ENCODE measurements at places on chromosomes 4 and X.

DNA sequence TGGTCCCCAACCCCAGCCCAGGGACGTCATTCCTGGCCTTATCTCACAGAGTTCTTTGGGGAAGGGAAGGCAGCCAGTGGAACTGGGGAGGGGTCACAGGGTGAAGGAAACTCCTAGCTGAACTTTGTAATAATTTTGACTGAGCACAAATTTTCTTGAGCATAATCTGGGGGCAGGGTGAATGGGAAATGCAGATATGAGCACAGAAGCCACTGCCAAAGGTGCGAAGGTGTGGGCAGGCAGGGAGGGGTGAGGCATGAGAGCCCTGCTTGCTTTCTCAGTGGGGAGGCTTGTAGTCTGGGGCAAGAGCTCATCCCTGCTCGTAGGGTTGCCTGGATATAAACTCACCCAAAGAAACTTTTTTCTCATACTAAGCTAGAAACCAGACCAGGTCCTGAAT is 34.9 kb downstream of the MGAT4D start:
- DNase-seq, result no peak

GRCh38 chrX:69615342-69615741 is 571 bp upstream of the EDA start:
- no peak for DNase-seq

GRCh38 chr4:189050643-189051042 is 890.0 kb upstream of the FRG1 start:
- no peak for DNase-seq

DNA sequence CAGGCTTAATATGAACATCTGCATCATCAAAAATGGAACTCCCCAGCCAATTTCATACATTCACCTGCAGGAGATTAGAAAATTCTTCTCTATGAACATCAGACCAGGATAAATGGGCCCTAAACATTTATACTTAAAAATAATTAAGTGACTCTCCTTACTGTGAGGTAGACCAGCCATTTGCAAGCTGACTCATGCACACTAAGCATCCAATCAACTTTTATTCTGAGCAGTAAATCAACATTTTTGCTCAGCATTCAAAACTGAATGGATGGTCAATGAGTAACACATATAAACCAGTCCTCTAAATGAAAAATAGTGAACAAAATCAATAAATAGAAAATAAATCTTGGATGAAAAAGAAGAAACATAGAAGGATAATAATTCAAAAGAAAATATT is 19.9 kb upstream of the PCDH10 start:
- DNase-seq, result no peak

- DNase-seq, result no peak
Observed at GRCh38 chrX:2224597-2225235, 276.1 kb downstream of the DHRSX start.

- no peak for DNase-seq
Observed at GRCh38 chr4:45004326-45004725, 278.0 kb upstream of the GNPDA2 start.

DNA sequence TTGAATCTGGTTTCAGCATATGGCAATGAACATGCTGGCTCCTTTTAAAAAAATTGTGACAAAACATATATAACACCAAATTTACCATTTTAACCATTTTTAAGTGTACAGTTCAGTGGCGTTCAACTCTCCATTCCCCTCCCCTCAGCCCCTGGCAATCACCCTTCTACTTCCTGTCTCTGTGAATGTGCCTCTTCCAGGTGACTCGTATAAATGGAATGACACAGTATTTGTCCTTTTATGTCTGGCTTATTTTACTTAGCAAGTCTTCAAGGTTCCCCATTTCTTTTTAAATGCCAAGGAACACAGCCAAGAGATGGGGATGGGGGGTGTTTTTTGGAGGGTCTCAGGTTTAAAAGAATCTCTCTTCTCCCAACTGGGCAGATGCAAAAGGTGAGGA is 35.4 kb upstream of the BCLAF3 start:
- no peak for DNase-seq

GRCh38 chr4:31737419-31737818 is 1017.2 kb downstream of the PCDH7 start:
- DNase-seq, result no peak

GRCh38 chr4:134906404-134907023 is 704.9 kb upstream of the PABPC4L start:
- DNase-seq, result no peak

DNA sequence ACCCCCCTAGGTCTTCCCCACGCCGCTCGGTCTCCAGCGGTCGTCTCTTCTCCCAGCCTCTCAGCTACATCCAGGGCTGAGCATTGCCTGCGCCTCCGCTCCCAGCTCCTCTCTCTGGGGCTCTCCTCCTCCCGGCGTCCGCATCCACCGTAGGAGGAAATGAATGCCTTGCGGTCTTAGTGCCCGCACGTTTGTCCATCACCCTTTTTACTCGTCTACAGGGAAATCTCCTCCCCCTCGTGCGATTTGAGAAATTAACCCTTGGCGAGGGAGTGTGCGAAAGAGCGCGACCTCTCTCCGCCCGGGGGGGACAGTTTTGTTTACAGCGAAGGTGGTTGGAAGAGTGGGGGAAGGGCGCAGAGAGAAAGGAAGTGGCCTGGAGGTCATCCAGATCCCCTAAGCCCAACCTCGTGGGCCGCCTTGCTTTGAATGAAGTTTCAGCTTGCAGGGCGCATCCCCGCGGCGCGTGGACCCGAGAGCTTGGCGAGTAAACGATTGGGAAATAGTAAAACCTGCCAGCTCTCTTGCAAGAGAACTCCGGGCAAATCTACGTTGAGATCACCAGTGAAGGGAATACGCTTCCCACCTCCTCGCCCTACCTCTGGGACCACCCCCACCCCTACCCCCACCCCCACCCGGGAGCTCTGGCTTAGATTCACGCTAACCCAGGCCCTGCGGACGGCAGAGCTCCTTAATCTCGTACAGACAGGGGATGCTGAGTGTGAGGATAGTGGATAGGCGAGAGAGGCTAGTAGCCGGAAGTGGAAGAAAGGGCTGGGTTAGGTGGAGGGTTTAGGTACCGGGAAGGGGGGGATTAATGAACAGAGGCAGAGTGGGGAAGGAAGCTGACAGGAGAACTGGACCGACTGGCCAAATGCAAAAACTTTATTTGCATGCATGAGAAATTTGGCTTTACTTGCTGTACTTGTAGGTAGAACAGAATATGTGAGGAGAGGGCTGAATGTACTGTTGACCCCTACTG is at the start of gene ELOVL6:
Gene ELOVL6, minus strand, starts transcription at position 181 of the 982 bp plus-strand sequence. CDS start 280 bp downstream, outside the sequence.
- DNase-seq, result peak; percentile 65

DNA sequence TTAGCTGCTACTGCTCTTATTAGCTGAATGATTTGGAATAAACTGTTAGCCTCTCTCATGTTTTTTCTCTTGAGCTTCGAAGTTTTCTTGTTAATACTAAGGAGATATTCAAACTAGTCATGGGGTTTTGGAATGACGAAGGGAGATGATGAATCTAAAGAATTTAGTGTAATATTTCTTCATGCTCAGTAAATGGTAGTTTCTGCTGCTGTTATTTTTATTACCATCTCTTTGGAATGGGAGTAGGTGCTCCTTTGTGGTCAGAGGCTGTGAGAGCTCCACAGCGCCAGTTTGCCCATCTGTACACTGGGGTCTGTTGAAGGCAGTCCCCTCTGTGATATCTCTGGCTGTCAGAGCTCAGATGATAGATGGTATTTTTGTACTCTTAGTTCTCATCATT is 33.7 kb downstream of the HTT start:
- no peak for DNase-seq

GRCh38 chr4:4461850-4462249 is 74.9 kb downstream of the NSG1 start:
- DNase-seq, result no peak

- DNase-seq, result no peak
Observed at GRCh38 chr4:145075742-145076468, 22.1 kb downstream of the ANAPC10 start.

GRCh38 chr4:175290401-175290800 is 372.2 kb downstream of the ADAM29 start:
- peak; percentile 75 for DNase-seq

DNA sequence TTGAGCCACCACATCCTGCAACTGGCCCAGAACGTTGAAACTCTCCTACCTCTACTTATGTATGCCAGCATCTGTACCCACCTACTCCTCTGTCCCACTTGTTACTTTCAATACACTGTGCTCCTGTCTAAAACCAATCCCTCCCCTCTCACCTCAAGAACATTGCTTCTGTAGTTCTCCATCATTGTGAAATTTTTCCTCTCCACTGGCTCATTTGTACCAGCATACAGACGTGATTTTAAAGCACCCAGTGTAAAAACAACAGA is 25.5 kb upstream of the USO1 start:
- DNase-seq, result no peak

GRCh38 chrX:19882066-19882775 is 5.2 kb downstream of the SH3KBP1 start:
- DNase-seq, result no peak

GRCh38 chr4:105840426-105841174 is 54.7 kb upstream of the NPNT start:
- DNase-seq, result no peak

- peak; percentile 57 for DNase-seq
Observed at GRCh38 chr4:128979934-128980333, 113.4 kb downstream of the SCLT1 start.

DNA sequence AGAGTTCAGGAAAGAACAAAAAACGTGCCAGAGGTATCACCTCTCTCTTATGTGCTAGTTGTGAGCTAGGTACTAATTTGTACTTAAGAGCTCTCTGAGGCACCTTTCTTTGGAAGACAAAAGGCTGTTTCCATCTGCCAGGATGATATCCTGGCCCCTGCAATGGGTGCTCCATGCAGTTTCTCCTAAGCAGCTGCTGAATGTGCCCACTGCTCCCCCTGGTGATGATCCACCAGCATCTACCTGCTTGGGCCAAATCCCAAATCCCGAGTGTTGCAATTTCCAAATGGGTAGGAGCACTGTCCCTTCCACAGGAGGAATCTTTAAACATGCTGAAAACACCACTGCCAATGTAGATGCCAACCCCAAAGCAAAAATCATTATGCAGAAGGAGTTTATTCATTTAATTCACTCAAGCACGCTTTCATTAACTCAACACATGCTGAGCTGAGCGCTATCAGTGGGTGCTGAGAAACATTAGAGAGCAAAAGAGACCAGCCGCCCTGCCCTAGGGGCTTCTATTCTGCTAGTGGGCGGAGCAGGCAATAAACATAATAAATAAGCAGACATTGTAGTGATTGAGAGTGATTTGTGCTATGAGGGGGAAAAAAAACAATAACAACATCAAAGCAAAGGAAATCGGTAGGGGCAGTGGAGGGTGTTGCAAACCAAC is 69.6 kb upstream of the C4orf50 start:
- DNase-seq, result no peak

GRCh38 chr4:91621446-91621845 is 682.3 kb upstream of the GRID2 start:
- no peak for DNase-seq

- DNase-seq, result no peak
Observed at GRCh38 chr4:174055344-174055743, 228.1 kb downstream of the FBXO8 start.

DNA sequence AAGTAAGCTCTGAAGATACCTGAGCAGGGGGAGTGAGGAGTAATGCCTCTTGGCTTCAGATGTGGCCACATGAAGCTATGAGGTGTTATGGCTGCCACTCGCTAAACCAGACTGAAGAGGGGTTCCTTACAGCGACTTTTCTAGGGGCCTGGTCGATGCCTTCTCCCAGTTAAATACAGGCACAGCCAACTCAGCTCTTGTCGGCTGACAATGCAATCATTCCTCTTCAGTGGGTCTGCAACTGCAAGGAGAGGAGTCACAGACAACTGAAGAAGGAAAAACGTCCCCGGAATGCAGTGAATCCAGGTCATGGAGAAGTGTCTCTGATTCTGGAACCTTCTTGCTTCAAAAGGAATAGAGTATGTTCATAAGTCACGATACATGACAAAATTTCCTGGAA is 106.4 kb downstream of the RNF150 start:
- no peak for DNase-seq

DNA sequence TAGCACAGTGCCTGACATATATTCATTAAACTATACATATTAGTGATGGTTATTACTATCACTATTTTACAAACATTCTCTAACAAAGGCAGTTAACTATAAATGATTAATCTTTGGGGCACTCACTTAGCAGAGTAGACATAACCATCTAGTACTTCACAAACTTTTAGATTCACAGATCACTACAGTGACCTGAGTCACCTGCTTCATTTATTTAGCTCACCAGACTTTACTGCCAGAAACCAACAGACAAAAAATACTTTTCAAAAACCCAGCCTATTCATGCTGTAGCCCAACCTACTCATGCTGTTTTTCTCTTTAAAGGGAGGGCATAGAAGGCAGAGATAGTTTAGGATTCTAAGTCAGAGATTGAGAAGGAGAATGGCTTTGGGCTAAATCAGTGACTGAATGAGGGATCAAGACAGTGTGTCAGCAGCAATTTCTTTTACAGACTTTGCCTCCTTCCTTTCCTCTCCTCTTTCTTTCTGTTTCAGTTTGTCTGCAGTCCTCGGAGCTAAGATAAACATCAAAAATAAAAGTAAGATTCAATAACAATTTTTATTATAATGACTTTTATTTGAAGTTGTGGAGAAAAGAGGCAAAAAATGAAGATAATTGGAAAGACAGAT is 34.7 kb upstream of the PDE5A start:
- DNase-seq, result no peak

DNA sequence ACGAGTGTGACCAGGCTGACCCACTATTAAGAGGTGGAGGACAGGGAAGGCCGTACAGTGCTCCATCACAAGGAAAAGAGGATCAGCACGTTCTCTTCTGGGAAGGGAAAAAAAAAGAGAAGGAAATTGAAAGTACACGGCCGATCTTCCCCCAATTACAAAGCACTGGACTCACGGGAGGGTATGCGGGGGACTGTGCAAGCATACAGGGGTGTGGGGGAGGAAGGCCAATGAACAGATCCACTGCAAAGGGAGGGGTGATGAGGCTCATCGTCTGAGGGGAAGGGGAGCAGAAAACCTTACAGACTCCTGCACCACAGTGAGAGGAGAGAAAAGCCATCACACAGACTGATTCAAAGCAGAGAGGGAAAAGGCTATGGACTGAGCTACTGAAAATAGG is 1.1 kb downstream of the ELK1 start:
- DNase-seq, result no peak

DNA sequence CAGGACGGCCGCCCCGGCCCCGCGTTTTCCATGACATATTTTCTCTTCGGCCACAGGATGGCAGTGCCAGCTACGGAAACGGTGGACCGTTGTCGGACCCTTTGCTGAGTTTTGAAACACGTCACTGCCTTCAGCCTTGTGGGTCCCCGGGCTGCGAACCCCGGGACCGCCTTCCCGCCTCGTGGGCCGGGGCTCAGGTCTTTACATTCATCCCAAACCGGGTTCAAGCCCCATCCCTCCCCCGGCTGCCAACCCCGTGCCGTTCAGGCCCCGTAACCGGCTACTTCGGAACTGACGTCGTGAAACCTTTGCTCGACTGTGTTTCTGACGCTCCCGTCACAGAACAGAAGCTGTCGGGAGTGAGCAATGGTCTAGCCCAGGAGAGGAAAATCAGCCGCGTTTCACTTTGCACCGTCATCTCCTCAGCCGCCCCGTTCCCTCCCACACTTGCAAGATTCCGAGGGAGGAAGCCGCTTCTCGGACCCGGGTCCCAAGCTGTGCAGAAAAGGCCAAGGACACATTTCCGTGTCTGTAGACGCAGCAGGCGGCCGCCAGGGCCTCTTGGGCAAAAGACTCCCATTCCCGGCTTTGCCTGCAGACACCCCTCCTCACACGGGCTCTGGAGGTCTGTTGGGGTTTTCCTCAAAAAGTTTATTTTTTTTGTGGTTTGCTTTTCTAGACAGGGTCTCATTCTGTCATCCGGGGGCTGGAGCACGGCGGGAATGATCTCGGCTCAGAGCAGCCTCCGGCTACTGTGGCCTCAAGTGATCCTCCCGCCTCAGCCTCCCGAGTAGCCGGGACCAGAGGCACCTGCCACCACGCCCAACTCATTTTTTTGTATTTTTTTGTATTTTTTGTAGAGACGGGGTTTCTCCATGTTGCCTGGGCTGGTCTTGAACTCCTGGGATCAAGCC is 41.4 kb upstream of the PPP2R3B start:
- no peak for DNase-seq
